ENCODE measurements at places on chromosomes 2 and 18.

DNA sequence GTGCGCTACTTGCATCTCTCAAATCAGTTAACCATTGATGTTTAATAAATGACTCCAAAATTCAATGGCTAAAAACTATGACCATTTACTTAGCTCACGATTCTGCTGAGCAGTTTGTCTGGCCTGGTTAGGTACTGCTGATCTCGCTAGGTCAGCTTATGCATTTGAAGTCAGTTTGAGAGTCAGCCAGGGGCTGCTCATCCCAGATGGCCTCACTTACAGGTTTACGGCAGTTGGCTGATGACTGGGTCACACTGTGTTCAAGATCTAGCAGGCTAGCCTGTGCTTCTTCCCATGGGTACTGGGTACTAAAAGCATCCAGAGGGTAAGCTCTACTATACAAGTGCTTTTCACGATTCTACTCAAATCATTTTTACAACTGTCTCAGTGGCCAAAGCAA, 122.1 kb downstream of the DLGAP1 start:
- no peak for DNase-seq

DNA sequence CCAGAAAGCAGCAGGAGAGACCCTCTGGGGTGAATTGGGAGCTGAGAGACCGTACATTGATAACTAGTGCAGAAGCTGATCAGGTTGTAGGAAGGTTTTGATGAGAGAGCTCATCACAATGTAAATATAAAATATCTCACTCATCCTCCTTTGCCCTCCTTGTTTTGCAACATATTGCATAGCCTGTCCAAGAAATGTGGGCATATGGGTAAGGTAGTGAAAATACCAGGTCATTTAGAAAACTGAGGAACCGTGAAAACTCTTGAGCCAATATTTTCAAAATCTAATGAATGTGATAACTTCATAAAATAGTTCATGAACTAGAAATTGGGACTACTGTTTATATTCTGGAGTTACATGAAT, 31.4 kb downstream of the C18orf54 start:
- no peak for DNase-seq

DNA sequence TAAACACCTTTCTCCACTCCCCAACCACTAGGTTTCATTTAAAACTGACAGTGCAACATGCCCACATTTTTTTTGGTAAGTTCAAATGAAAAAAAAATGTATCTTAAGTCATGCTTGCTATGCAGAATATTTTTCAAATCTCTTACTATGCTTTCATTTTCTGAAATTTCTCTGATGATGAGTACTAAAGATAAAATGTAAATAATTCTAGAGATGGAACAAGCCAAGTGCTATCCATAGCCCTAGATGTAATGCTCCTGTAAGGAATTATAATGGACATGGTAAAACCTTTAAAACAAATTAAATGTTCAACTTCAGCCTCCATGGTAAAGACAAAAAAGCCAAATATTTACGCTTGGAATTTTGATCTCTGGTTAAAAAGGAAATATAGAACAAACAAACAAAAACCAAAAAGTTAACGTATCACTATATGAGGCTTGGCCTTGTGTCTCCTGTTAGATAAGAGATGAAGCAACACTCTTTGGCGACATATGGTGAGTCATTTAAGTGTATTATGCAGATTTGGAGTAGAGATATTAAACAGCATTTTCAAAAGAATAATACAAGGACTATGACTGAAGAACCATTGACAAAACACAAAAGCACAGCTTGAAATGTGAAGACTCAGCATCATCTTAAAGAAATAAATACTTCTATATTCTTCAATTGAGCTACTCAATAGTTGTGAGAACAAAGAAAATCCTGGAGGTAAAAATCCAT, 392.0 kb upstream of the LYPD1 start:
- no peak for DNase-seq

DNA sequence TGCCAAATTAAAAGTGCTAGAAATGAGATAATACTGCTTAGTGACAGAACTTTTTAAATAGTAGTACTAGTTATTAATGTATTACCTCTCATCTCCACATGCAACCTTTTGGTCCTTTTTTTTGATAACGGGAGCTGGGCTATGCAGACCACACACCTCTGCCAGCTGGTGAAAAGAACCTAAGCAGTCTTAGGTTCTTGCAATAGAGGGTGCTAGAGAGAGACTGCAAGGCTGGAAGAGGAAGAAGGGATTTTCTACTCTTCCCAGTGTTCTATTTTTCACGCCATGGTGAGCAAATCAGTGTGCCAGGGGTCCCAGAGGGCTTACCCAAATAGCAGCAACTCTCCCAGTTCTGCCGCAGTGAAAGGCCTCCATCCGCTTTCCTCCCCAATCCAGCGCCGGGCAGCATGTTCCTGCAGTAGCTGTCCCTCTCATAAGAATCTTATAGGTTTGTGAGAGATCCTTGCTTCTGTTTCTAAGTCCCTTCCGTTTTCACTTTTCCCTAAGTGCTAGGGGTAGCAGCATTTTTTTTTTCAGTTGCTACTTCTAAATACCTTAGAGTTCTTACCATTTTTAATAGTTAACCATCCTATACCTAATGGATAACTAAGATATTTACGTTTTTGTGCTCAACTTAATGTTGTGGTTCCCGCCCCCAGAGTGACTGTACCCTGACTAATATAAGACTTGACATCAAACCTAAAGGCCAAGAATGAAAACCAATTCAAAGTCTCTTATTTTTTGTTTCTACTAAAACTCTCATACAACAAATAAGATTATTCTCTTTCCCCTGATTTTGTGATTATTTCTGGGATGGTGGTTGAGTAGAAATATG, 69.4 kb upstream of the UBE2E3 start:
- no peak for DNase-seq

DNA sequence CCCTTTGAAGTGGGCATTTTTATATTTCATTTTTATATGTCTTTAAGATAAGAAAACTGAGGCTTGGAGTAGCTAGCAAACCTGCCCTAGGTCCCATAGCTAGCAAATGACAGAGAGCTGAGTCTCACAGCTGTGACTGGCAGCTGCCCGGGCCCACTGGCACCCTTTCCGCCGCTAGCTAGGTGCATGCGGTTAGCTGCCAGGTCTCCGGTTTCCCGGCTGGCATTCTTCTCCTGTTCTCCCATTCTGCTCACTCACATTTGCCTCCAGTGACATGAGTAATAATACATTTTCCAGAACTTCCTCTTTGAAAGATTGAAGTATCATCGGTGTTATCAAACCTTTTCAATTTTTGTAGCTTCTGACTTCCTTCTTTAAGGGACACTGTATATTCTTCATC, 38.7 kb downstream of the MTCL1 start:
- no peak for DNase-seq

DNA sequence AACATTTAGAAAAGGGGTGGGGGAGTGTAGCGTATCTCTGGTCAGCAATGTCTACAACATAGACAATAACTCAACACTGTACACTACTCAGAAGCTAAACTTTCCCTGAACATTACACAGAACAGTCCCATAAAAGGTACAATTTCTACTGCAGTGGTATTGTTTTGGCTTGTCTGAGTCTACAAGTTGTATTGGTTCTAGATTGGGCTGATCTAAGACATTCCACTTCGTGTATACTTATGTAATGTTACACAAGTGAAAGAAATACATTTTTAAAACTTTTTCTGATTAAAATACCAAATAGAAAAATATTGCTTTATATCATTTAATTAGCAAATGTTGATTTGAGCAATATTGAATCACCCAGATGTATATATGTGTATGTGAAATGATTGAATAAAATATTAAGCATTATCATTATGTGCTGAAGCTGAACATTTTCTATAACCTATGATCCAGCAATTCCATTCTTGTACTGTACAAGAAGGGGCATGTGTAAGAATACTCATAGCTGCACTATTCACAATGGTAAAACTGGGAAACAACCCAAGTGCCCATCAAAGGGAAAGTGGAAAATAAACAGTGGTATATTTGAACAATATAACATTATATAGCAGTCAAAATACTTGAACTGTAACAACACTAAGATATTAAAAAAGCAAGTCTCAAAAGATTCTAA, 52.4 kb downstream of the VSNL1 start:
- no peak for DNase-seq

GRCh38 chr2:32222966-32223365, 41.7 kb downstream of the NLRC4 start:
- no peak for DNase-seq

GRCh38 chr2:10286216-10287037, 16.3 kb upstream of the HPCAL1 start:
- peak; percentile 76 for DNase-seq

DNA sequence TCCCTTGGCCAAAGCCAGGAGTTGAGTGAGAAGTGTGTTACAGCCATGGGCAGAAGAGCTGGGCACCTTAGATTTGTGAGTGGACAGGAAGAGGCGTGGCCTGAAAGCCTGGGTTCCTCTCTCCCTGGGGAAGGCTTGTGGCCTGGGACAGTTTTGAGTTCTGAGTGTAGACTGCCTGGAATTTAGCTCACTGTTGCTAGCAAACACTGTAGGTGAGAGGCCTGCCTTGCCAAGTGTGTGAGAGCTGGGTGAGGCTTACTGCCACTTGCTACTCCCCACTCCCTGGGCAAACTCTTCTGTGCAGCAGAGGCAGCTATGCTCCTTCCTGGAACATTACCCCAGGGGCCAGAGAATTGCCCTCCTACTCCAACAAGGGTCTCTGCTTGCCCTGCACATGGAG, 150.0 kb upstream of the GALNT5 start:
- no peak for DNase-seq

GRCh38 chr2:170500104-170500503, 215.0 kb upstream of the SP5 start:
- DNase-seq, result no peak

DNA sequence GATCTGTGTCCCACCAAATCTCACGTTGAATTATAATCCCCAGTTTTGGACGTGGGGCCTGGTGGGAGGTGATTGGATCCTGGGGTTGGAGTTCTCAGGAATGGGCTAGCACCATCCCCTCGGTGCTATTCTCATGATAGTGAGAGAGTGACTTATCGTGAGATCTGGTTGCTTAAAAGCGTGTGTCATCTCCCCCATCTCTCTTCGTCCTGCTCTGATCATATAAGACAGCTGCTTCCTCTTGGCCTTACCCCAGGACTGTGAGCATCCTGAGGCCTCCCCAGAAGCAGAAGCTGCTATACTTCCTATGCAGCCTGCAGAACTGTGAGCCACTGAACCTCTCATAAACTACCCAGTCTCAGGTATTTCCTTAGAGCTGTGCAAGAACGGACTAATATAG, 163.7 kb upstream of the NDUFV2 start:
- DNase-seq, result no peak

DNA sequence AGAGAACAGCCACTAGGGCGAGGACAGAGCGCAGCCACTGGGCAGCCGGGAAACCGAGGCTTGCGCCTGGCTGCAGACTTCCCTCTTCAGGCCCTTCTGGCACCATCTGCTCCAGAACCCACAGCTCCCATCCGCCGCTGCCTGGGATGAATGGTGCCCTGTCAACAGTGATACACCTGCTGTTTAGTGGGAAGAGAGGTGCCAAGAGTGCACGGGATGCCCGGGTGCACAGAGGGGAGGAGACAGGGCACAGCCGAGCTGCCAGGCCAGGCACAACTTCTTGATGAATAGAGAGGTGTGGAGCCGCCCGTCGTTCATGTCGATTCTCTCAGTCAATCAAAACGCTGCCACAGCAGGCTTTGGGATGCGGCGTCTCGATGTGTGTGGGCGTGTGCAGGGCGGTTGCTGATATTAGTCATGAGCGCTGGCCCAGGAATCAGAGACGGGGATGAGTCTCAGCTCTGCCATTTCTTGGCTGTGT, 39.5 kb downstream of the RRM2 start:
- no peak for DNase-seq

All from cardiac septum (tissue), 1 donor.